ENCODE measurements at places on chromosomes 1 and 21.

DNA sequence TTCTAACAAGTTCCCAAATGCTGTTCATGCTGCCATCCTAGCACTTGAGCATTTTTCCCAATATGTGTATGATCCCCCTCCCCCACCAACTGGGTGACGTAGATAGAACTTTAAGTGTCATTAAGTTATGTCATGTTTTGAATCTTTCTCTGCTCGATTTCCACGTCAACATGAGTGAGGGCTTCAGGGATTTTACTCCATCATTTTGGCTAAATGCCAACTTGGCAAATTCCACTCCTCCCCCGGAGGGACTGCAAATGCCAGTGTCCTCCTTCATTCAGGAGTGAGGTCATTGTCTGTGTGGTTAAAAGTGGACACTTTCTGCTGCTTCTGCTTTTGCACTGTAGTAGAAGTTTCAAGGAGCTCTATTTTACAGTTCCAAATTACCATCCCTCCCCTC, 201.7 kb downstream of the FGGY start:
- DNase-seq = no peak

- no peak for DNase-seq
These were observed 78.6 kb downstream of the STUM start for GRCh38 chr1:226627050-226627755.

DNA sequence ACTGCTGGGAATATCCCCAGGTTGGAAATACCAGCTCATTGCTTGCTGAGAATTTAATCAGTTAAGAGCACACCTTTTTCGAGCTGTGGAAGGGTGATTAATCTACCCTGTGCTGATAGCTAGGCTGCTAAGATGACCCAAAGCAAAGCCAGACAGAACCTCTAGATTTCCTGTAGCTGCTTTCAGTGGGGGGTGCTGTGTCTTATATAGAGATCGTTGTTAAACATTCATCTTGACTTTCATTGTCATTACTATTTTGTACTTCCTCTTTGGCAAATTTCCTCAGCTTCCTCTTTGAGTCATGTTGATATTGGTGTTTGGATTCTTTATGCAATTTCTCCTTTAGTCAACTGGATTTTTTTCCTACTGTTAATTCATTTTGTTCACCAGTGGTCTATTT, 155.3 kb downstream of the DISC1 start:
- DNase-seq = no peak

- DNase-seq = no peak
These were observed 19.9 kb downstream of the SOX13 start for GRCh38 chr1:204092632-204093420.

- no peak for DNase-seq
These were observed 107.8 kb downstream of the DISC1 start for GRCh38 chr1:231734417-231734816.

DNA sequence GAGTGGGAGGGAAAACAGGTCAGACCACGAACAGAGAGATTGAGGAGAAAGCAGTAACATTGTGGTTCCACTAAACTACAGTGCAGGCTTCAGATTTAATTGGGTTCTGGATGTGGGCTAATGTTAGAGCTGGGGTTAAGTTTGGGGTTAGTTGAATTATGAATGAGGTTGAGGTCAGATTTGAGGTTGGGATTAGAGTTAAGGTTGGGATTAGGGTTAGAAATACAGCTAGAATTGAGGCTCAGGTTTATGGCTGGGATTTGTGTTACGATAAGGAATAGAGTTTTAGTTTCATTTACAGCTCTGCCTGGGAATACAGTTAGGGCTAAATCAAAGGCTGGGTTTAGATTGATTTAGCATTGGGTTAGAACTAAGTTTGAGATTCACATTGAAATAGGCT, 1.8 kb upstream of the VSIG8 start:
- DNase-seq = no peak

Measured in activated CD4-positive, alpha-beta T cell treated with anti-CD3 and anti-CD28 coated beads for 1 hour (primary cell).